ENCODE measurements at places on chromosomes 1 and 21. TPM values are rescaled to one million over a fixed set of nuclear protein-coding genes. Genes with fewer than 3 reads are reported as not detected.

Gene SMIM1
- total RNA-seq, result not detected

Gene FCRL3
- not detected for total RNA-seq

Gene MROH7
- total RNA-seq, result not detected

Gene OR2T10
- total RNA-seq, result not detected

Gene GFI1
- total RNA-seq, result not detected

Gene FNBP1L
- 21.3 TPM for total RNA-seq

Gene ZMYND12
- 0.34 TPM for total RNA-seq

Gene SPRR2F
- total RNA-seq, result not detected

Gene TPR
- total RNA-seq, result 48.3 TPM

Gene MRPS15
- 120 TPM for total RNA-seq

Gene MIGA1
- total RNA-seq, result 8.1 TPM

Gene SLC1A7
- total RNA-seq, result not detected

Gene TMEM82
- not detected for total RNA-seq

Gene FH
- total RNA-seq, result 153 TPM

Gene DMAP1
- 40.1 TPM for total RNA-seq

Gene DDR2
- 3.9 TPM for total RNA-seq

Gene PALMD
- total RNA-seq, result 79.6 TPM

Gene GALNT2
- total RNA-seq, result 38.4 TPM

Gene KDF1
- not detected for total RNA-seq

Gene ICOSLG
- 1.0 TPM for total RNA-seq

Gene SYCP1
- not detected for total RNA-seq

Gene L1TD1
- total RNA-seq, result not detected

Gene DCST2
- not detected for total RNA-seq

Gene PADI2
- 0.13 TPM for total RNA-seq

Gene TFF1
- total RNA-seq, result not detected

Gene PLEKHN1
- 1.3 TPM for total RNA-seq

Gene OR2T11
- total RNA-seq, result not detected

Gene NGF
- total RNA-seq, result not detected

Gene SLC19A2
- total RNA-seq, result 6.2 TPM

Gene IL19
- total RNA-seq, result not detected

Gene PROX1
- total RNA-seq, result 4.6 TPM

Gene TFAP2E
- total RNA-seq, result not detected

Gene LCE1B
- not detected for total RNA-seq

Gene ARMH1
- total RNA-seq, result not detected

Gene SLC22A15
- not detected for total RNA-seq

Gene ITGB2
- not detected for total RNA-seq

Measured in mammary microvascular endothelial cell (primary cell).